NCI-H526 (cell line): ENCODE measurements at places on chromosomes 1 and 21.

DNA sequence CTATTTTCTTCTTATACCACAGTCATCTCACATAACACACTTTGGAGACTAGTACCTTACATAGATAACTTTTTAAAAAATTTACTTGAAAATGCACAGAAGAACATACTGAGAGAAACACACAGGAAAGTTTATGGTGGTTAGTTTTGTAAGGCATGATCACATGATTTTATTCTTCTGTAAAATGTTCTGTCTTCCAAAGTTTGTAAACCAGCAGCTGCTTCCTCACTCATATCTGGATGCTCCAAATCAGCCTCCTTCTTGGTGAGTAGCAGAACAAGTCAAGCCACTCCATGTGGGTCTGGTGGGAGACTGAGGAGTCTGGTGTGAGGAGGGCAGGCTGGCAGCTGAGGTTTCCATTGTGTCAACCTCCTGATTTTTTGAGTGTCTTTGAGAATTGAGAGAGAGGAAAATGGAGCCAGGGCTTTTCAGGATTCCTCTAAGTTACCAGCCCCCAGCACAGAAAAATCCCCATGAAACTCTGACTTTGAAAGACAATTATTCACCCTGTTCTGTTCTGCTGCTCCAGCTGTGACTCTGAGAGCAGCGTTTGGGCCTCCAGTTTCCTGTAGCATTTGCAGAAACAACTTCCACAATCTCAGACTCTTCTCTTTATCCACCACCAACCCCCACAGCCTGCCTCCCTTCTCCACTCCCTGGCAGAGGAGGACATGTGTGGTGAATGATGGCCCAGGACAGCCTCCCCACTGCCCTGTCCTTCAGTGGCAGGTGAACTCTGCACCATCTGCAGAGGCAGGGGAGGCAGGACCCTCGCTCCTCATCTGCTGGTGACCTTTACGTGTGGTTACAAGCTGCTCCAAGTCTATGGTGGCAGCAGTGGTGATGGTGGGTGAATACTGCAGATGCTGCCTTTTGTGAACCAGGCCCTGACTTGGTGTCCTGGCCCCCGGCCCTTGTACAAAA is 82.3 kb downstream of the FCRL5 start:
- DNase-seq: no peak

GRCh38 chr1:19909392-19909791 is 14.0 kb downstream of the PLA2G2E start:
- DNase-seq: no peak

DNA sequence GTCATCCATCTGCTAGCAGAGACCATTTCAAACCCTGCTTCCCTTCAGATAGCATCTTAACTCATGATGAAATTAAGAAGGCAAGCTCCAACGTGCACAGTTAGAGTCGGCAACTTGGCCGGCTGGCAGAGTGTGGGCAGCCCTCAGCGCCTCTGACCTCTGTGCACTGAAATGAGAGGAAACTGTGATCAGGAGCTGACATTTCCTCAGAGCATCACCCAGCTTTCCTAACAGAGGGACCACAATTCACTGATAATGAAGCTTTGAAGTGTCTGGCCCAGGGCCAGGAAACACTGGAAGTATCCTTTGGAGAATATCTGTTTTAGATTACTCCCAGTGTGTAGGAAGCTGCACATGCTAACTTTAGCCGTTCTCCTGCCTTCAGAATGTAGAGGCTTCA is 145.0 kb upstream of the ZC3H11B start:
- DNase-seq: no peak

GRCh38 chr1:39214021-39214713 is 9.7 kb downstream of the MACF1 start:
- DNase-seq: no peak

GRCh38 chr21:34078915-34079314 is 5.5 kb downstream of the MRPS6 start:
- no peak for DNase-seq

GRCh38 chr1:222046684-222047263 is 304.9 kb upstream of the DUSP10 start:
- no peak for DNase-seq

DNA sequence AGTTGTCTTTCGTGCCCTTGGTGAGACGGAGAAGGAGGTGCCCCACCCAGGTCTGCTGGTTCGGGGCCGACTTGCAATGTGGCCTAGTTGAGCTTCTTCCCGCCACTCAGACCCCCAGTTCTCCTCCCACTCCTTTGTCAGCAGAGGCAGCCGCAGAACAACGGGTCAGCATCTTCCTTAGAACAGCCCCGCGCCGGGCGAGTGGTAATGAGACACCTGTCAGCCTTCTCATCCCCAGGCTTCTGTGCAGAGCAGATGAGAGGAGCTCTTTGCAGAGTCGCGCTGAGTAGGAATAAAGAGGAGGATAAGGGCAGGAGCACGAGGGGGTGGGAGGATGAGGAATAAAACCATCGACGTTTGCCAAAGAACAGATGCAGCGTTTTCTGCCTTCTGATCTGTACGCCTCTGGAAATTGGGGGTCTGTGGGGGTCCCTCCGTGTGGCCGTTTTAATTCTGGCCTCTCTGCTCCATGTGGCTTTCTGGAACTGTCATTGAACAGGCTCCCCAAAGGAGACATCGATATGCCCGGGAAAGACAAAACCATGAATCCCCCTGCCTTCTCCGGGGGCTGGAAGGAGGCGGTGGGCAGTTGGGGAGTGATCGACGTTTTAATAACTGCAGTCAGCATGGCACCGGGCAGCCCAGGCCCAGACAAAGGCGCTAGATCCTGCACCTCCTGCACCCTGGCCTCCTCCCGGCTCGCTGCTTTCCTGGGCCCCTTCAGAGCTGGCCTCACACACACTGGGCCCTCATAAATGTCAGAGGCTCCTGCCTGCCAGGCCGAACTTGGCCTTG is 27.5 kb upstream of the IGSF21 start:
- DNase-seq: no peak

GRCh38 chr21:44299085-44299457 is 782 bp upstream of the PFKL start:
- no peak for DNase-seq

DNA sequence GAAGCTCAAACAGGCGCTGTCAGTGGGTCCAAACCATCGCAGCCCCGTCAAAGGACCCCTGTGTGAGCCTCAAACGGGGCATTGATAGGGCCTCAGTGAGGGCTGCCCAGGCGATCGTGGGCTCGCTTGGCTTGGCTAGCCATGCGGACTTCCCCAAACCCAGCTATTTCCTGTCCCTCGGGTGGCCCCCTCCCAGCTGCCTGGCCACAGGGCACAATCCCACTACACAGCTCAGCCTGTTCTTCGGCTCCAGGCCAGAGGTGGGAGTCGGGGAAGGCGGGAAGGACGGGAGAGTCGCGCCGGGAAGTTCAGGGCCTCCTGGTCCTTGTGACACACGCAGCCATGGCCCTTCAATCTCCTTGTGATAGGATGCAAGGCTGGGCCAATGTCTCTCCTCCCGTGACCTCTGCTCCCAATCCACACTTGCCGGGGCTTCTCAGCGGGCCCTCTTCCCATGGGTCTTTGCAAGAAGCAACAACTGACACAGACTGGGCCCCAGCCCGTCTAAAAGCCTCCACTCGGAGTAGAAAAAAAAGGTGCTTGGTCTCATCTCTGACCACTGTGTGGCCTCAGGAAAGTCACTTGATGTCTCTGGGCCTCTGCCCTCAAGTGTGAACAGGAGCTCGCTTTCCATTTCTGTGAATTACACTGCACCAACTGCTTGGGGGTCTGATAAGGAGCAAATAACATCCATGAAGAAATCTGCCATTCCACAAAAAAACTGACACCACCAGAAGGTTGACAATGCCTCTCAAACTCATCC is 7.1 kb upstream of the MATN1 start:
- no peak for DNase-seq

GRCh38 chr1:239174880-239175279 is 211.5 kb upstream of the CHRM3 start:
- no peak for DNase-seq

GRCh38 chr1:233085566-233085965 is 135.2 kb downstream of the NTPCR start:
- DNase-seq: no peak

DNA sequence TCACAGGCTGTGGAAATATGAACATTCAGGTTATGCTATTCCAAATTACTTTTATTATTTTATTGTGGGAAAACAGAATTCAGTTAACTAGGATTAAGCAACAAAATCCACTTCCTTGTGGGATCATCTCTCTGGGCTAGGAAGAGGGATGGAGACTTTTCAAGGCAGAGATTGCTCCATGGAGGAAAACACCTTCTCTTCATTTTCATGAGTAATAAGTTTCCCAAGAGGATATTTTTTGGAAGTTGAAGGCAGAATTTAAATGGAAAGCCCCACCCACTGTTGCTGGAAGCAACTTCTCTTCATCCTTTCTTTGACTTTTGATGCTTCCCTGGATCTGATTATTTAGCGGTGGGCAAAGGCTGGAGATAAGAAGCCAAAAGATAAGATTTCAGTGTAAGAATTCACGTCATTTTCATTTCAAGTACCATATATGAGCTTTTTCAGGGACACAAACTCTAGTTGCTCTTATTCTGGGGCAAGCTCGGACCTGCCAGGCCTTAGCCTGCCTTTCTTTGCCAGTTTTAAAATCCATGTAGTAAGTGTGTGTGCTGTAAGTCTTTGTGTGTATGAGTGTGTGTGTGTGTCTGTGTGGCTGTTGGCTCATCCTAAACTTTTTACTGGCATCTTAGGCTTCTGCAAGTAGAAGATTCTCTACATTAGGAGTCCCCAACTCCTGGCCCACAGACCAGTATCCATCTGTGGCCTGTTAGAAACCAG is 11.7 kb upstream of the IL24 start:
- no peak for DNase-seq

DNA sequence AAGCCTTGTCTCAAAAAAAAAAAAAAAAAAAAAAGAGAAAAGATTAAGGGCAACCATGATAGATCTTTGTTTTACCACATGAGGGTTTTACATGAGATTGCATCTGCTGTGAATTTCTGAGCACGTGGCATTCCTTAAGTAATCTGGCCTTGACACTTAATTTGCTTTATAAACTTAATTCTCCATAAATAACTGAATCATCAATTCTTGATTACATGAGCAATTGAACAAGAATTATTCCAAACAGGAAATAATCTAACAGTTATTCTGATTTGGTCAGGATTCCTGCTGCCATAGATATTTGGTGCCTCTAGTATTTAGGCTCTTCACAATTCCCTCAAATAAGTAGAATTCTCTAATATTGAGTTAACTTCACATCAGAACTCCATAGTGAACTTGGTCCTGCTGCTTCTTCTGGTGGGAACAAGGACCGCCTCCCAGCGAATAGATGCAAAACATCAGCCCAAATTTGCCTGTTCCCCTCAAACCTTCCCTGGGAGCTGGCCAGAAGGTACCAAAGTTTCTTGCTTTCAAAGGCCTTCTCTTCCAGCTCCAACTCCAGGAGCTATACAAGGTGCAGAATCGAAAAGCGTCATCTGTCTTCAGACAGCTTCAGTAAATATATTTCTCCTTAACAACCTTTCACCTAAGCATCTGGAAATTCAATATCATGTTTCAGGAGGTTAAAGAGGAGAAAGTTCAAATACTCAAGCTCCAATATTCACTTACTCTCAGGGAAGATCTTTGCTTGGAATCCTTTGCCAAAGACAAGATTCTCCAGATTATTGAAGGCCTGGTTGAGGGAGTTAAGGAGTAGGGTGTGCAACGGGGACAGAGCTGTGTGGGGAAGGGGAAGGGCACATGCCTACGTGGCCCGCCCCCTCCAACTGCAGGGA is 1.0 kb downstream of the KRTCAP2 start:
- DNase-seq: no peak

DNA sequence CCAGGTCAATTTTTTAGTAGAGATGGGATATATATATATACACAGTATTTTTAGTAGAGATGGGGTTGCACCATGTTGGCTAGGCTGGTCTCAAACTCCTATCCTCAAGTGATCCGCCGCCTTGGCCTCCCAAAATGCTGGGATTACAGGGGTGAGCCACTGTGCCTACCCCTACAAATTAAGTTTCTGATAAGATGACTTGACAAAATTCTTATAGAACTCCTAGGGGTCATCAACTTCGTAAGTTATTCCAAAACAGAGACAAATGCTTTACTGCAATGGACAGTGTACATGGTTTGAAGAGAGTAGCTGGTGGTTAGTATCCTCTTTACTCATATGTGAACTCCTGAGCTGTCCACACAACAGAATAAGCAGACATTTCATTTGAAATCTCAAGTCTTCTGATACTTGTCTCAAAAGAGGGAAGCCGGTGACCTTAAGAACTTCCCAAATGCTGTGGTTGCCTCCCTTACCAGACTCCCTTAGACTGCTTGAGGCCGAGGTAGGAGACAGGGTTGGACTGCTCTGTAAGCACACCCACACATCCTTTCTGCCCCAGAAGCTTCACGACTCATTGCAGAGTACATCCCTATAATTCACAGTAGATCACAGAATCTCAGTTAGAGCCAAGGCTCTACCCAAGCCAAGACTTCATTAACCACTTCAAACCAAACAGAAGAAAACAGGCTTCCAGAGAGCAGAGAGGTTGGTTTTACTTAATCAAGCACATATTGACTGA is 244.1 kb upstream of the IRF2BP2 start:
- DNase-seq: no peak

GRCh38 chr1:31264790-31265386 is 25.2 kb upstream of the NKAIN1 start:
- no peak for DNase-seq

DNA sequence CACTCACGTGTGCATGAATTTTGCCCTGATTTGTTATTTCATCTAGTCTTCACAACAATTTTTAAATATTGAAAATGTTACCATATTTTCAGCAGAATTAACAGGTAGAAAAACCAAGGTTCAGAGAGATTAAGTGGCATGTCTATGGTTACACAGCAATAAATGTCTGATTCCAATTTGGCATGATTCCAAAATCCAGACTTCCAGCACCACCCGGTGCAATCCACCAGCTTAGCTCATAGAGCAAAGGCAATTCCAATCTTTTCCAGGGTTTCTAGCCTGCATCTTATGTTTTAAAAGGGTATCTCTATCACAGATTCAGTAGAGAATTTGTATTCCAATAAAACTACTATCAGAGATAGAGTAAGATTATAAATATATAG is 161.8 kb downstream of the TPR start:
- no peak for DNase-seq

DNA sequence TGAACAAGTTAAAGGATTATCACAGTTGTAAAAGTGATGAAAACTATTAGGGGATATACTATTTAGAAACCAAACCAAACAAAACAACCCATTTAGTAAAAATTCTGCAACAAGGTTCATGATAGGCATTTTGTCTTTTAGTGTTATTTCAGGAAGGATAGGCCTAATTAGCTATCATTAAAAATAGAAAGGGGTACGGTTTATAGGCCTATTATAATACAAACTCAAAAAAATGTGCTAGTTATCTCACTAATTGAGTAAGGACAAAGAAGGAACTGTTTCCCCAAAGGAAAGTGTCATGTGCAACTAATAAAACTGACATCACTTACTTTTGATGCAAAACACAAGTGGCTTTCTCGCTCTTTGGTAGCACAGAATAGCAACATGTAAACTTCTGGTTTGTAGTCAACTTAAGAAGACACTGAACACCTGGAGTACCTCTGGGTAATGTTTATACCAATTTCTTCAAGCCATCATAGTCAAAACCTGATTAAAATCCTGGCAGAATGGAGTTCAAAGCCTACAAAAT is 28.5 kb downstream of the SLC16A1 start:
- no peak for DNase-seq

DNA sequence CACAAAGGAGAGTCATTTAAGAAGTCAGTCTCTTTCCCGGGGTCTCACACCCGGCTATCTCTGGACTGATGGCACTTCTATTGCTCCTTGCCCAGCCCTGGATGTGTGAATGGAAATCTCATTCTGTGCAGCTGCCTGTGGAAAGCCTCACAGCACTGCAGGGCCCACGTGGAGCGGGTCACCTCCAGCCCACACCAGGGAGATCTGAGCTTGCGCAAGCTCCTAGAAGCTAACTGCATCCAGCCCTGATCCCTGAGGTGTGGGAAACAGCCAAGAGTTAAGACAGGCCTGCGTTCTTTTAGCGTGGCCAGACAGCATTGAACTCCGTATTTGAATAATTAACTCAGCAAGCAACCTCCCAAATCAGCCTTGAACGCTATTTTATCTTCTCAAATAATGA is 150.5 kb downstream of the LRIG2 start:
- no peak for DNase-seq
